Sigmoid colon (tissue), 7 donors: ENCODE measurements at places on chromosomes 12 and 14.

GRCh38 chr12:30782316-30783173, 27.8 kb upstream of the CAPRIN2 start:
- H3K36me3 ChIP-seq = no peaks in the 10 kb centered on the region
- H3K4me1 ChIP-seq = no peaks in the 10 kb centered on the region
- DNase-seq = no peak
- no peaks in the 10 kb centered on the region for H3K27me3 ChIP-seq
- no peak overlapping the region for H3K4me3 ChIP-seq

DNA sequence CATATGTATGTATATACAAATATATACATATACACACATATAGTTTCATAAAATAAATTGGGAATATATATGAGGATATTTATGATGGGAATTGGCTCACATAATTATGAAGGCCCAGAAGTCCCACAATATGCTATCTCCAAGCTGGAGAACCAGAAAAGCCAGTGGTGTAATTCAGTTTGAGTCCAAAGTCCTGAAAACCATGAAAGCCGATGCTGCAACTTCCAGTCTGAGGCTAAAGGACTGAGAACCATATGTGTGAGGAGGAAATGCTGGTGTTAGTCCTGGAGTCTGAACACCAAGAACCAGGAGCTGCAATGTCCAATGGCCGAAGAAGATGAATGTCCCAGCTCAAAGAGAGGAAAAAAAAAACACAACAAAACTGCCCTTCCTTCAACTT, 65.5 kb upstream of the PRKD1 start:
- DNase-seq = no peak
- no peak overlapping the region for H3K27ac ChIP-seq
- no peak overlapping the region for H3K4me3 ChIP-seq
- H3K4me1 ChIP-seq = no peaks in the 10 kb centered on the region

DNA sequence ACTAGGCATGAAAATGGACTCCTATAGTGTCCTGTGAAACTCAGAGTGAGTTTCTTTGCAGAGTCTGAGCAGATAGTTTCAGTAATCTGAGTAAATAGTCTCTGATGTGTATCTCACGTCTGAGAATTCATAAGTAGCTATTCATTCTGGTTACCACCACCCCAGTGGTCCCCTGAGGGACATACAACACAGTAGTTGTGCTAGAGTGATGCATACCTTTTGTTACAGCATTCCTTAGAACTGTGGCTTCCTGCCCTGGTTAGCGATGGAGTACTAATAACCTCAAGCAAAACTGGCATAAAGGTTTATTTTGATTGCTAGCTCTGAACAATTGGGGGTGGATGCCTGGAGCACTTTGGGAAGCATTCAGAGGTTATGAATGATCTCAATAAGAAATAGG, 114.7 kb downstream of the DAAM1 start:
- H3K27me3 ChIP-seq = no peaks in the 10 kb centered on the region
- H3K27ac ChIP-seq = peak overlapping the region; percentile 16
- H3K36me3 ChIP-seq = no peaks in the 10 kb centered on the region
- no peak for DNase-seq
- H3K4me3 ChIP-seq = no peak overlapping the region

DNA sequence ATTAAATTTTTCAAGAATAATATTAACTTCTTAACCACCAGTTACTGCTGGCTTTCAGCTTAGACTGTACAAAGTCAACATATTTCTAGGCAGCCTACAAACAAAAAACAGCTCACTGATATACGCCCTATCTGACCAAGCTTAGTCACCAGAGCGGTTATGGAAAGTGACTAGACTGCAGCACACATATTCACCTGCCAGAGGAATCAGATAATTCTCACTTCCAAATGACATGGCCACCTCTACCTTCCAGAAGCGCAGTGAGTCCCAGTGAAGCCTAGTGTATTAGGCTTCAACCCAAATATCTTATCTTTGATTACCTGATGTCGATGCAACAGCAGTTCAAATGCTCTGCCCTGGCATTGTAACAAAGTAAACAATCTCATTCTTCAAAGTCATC, 8.5 kb downstream of the STXBP6 start:
- H3K4me3 ChIP-seq = no peak overlapping the region
- no peak for DNase-seq
- peaks cover 32% of the 10 kb centered on the region for H3K4me1 ChIP-seq
- no peaks in the 10 kb centered on the region for H3K27me3 ChIP-seq
- no peaks in the 10 kb centered on the region for H3K36me3 ChIP-seq

DNA sequence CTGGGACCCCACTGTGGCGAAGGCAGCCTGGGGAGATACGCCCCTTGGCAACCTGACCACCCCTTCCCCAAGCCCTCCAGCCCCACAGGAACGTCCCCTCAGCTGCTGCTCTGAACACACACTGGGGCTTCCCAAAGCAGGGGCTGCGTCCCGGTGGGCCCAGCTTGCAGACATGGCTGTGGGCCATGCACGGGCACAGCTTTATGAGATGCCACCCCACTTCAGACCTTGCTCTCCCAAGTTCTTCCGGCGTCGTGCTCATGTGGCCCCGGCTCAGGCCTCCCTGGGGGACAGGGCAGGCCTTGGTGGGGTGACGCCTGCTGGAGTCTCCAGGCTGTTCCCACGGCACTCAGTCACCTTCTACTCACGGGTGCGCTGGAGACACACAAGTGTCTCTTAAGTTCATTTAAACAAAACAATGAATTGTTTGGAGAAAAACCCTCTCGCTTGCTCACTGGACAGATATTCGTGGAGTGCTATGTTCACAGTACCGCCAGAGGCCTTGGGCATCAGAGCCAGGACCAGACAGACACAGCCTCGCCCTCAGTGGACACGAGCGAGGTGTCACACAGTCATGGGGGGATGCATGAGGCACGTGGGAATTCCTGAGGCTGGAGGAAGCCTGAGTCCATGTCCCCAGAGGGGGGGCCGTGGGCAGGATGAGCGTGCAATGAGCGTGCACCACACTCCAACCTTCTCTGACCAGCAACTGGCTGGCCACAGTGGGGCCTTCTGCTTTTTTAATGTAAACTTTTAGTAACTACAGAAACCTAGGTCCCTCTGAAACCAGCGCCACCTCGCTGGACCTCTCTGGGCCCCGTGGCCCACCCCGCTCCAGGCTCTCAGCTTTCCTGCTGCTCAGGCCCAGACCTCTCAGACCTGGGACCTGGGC, 4.3 kb downstream of the GALNT9 start:
- H3K36me3 ChIP-seq = no peaks in the 10 kb centered on the region
- H3K4me1 ChIP-seq = peaks cover 62% of the 10 kb centered on the region
- H3K27ac ChIP-seq = no peak overlapping the region
- H3K4me3 ChIP-seq = no peak overlapping the region

GRCh38 chr14:89851106-89851505, 103.4 kb downstream of the EFCAB11 start:
- no peak for DNase-seq
- no peak overlapping the region for H3K4me3 ChIP-seq
- no peak overlapping the region for H3K27ac ChIP-seq
- no peaks in the 10 kb centered on the region for H3K4me1 ChIP-seq
- no peaks in the 10 kb centered on the region for H3K27me3 ChIP-seq
